Karpas-422 (cell line): ENCODE measurements at places on chromosomes 5 and 9.

- no peak for DNase-seq
Observed at GRCh38 chr5:96195123-96195522, 233.5 kb upstream of the ELL2 start.

GRCh38 chr5:155460501-155460931, 447.0 kb downstream of the KIF4B start:
- DNase-seq, result no peak

- no peak for DNase-seq
Observed at GRCh38 chr5:178114325-178115135, 1.2 kb downstream of the N4BP3 start.

DNA sequence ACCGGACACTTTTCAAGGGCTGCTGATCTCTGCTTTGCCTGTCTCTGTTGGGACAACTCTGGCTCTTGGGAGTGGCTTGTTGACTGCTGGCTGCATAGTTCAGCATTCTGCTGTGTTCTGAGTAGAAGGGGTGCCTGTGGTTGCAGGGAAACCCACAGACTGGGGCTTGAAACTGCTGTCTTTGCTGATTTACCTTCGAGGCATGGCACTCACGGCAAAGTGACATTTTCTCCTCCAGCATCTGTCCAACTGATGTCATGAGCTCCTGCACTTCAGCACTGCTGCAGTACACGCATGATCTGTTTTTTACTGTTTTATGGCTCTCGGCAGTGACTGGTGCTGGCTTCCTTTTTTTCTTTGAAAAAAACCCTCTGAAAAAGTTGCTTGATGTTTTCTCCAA, 69.2 kb downstream of the SPATA31D1 start:
- no peak for DNase-seq

- DNase-seq, result no peak
Observed at GRCh38 chr5:79689541-79690466, at the start of gene CMYA5. CMYA5 (plus strand) TSS chr5:79689836; CDS start chr5:79689908, 72 bp downstream.

GRCh38 chr9:35814106-35814840, 569 bp downstream of the HINT2 start:
- peak; percentile 78 for DNase-seq

DNA sequence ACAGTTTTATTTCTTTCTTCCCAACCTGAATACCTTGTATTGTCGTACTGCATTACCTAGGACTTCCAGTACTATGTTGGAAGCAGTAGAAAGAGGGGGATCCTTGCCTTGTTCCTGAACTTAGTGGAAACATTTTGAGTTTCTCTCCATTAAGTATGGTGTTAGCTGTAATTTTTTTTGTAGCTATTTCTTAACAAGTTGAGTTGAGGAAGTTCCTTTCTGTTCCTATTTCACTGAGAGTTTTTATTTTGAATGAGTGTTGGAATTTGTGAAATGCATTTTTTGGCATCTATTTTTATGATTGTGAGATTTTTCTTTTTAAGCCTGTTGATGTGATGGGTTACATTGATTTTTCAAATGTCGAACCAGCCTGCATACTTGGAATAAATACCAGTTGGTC, 49.0 kb downstream of the FSD1L start:
- DNase-seq, result no peak

GRCh38 chr9:17470036-17470813, 108.6 kb upstream of the SH3GL2 start:
- no peak for DNase-seq

DNA sequence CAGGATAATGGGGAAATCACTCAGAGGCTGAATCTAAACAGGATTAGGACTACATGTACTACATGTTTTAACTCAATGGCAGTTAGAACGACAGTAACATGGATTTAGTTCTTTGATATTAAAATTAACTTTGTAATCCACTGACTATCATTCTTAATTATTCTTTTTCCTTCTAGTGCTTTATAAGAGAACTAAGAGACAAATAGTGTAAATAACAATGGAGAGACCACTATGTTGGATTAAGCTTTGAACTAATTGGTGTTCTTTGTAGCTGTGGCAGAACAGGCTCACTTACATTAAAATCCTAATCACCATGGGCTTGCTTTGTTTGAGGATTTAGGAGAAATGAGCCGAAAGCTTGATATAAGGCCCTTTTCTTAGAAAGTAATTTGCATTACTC, 18.8 kb downstream of the NMRK1 start:
- DNase-seq, result no peak

- no peak for DNase-seq
Observed at GRCh38 chr5:78547731-78548615, 100.6 kb downstream of the LHFPL2 start.

GRCh38 chr5:79471556-79471955, 42.4 kb downstream of the HOMER1 start:
- no peak for DNase-seq

DNA sequence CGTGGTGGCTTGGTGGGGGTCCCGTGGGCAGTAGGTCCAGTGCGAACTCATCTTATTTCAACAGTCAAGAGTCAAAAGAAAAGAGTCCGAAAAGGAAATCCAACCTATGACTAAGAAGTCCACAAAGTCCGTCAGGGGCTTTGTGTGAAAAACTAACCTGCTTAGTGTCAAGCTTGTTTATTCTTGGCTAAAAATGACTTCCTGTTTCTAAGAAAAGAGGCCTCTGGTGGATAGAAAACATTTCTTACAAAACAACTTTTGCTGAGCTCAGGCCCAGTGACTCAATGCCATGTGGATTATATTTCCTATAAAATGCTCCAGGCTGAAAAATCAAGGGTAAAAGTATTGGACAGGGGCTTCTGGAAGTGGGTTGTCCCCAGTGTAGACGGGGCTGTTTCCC, 105.9 kb downstream of the GADD45G start:
- no peak for DNase-seq

GRCh38 chr5:94508461-94509148, 109.8 kb downstream of the KIAA0825 start:
- DNase-seq, result no peak

DNA sequence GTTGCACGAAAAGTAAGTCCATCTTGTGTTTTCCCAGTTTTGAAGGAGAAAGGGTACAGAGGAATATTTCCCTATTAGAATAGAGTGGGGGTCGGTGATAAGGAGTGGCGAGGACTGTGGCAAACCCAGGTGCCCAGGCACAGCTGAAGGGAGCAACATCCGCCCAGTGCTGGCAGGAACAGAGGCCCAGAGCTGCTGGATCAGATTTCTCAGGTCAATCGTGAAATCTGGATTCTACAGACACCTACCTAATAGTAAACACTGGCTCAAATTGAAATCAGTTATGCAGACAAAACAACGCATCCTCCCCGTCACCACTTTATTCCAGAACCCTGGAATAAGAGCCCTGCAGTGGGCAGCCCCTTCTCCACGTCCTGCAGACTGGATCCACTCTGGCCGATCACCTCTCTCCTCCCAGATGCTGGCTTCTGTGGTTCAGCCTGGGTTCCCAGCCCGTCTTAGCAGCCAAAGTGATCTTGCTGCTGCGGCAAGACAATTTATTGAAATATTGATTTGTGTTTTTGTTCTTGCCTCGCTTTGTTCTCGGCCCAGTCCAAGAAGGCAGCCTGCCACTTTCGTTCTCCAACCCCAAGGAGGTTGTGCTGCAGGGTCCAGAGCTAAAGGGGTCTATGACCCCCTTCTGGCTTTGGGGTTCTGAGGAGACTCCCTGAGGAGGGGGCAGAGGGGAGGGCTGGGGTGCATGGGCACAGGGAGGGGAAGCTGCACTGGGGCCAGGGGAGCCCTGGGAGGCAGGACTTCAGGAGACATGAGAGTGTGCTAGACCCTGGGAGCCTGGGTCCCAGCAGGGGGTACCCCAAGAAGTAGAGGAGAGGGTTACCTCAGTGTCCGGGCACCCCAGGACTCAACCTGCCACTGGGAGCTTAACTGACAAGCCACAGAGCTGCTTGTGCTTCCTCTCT, 103.3 kb downstream of the ZNF354C start:
- DNase-seq, result no peak

- DNase-seq, result no peak
Observed at GRCh38 chr9:78144663-78145377, 91.1 kb upstream of the CEP78 start.

- no peak for DNase-seq
Observed at GRCh38 chr5:136228136-136228757, 35.3 kb upstream of the SMIM32 start.

DNA sequence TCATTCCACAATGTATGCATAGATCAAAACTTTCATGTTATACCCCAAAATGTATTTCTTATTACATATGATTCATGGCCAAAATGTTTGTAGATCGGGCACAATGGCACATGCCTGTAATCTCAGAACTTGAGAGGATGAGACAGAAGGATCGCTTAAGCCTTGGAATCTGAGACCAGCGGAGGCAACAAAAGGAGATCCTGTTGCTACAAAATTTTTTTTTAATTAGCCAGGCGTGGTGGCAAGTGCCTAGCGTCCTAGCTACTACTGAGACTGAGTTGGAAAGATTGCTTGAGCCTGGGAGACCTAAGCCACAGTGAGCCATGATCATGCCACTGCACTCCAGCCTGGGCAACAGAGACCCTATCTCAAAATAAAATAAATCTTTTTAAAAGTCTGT, 89.9 kb downstream of the MAPKAP1 start:
- DNase-seq, result no peak

DNA sequence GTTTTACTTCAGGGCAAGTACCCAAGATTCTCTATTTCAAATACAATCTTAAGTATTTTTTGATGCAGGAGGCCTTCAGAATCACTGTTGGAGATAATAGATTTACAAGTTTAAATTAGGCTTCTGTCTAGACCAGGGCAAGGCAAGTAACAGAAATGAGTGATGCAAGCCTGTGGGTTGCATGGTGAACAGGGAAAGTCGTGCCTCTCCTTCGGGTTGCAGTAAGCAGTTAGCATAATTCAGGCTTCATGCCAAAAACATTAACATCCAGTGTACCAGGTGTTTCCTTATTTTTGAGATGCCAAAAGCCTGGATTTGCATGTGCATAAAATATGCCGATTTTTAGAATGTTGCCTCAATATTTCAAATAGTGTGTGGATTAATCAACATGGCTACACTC, 369.0 kb downstream of the CAAP1 start:
- peak; percentile 17 for DNase-seq

DNA sequence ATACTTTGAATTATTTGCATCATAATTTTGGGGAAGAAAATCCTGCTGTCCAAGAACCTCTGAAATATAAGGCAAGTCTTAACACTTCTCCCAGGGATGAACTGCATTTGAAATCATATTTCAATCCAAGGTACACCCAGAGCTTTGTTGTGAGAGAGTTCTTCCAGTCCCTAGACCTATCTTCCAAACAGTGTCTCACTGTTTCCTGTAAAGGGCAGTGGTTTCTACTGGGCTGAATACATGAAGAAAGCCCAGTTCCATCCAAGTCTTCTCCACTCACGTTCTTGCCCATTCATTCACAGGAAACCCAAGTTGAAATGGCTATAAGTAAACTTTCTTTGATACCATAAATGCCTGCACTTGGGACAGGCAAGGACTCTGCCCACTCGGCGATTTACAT, 108.3 kb upstream of the LHFPL2 start:
- DNase-seq, result no peak

DNA sequence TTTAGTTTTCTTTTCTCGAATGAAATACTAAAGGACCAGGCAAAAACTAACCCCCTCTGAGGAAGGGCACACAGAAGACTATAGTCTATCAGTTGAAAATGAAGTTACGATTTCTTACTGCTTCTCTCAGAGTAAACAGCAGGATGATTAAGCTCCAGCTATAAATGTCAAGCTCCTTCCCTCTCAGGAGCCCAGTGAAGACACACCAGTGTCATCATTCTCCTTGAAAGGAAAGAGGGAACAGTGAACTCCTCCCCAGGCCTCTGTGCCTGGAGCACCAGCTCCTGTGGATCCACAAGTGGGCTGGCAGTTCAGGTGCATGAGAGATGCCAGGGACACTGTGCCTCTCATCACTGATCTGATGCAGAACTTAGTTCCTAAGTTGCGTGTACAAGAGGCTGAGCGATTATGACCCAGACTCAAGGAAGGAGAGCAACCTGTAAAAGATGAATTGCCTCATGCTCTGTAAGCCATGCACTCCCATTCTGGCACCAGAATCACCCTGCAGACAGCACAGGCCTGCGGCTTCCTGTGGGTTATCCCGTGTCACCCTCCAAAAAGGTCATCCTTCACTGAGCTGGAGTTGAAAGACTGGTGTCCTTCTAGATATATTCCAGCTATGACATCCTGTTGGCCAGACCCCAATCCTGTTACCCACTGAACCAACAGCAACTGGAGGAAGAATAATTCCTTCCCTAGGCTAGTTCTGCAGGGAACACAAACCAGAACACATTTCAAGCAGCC, 394.0 kb downstream of the SEMA5A start:
- no peak for DNase-seq

DNA sequence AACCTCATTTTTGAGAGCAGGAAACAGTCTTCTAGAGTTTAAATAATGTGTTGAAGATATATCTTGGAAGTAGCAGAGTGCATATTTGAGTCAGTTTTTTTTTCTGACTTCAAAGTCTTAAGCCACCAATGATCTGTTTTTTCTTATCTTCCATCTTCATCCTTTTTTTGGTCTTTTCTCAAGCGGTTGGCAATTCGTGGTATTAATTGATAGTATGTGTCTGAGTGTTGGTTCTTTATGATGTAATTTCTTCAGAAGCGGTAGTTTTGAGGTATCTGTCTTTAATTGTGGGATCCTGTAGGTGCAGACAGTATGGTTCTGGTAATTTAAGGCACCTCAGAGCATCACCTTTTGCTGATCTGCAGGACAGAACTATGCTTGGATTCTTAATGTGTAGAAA, 3.9 kb downstream of the CSNK1G3 start:
- no peak for DNase-seq

DNA sequence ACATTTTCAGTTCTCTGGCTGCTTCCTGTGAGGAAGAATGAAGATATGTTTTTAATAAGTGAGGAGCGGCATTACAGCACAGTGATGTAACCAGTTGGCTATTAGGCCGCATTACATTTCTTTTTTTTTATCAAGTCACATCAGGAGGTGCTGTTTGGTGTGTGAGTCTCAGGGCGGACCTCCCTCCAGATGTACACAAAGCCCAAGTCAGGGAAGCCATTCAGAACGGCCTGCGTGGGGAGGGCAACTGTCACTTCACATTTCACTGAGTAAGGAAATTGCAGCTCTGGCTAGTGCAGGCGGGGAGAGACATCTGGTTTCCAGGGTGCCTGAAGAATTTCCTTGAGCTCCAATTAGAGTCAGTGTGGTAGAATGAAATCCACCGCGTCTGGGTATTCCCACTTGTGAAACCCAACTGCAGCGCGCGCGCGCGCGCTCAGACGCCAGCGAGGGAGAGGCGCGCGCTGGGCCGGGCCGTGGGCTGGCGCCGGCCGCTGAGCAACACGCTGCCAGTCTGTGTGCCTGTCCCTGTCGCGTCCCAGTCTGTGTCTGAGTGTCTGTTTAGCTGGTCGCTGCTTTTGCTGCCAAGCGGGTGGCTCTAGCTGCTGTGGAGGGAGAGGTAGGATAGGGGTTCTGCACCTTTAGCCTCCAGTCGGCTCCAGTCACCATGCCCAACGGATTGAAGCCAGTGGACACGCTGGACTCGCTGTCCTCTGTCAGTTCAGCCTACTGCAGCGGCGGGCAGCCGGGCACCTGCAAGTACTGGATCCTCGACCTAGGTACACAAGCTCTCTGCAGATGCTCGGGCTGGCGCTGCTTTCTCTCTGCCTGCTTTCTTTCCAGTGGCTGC, 140.8 kb upstream of the OTULINL start:
- DNase-seq, result no peak
